Thoracic aorta (tissue), 2 donors: ENCODE measurements at places on chromosomes 3 and 15.

DNA sequence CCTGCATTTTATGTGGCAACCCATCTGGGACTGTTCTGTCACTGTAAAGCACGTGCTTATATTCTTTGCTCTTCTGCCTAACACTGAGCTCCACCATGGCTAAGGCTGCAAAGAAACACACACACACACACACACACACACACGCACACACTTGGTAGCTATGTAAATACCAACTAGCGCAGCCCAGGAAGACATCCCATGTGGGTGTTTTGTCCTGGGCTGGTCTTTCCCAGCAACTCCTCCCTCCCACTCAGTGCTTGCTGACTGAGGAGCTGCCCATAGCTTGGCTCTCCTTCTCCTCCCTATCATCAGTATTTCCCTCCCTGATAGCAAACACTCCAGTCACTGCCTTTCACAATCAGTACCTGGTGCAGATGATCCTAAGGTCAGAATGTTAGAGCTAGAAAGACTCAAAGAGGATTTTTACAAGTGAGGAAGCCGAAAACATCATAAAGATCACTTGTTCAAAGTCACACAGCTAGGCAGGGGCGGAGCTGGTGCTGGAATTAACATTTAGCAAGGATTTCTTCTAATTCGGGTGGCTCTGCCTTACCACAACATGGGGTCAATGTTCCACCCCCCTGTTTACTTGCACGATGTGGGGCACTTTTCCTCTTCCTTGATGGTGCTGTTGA is 377.1 kb upstream of the TBL1XR1 start:
- H3K4me3 ChIP-seq = no peak overlapping the region
- H3K4me1 ChIP-seq = no peaks in the 10 kb centered on the region
- DNase-seq = no peak
- no peaks in the 10 kb centered on the region for H3K36me3 ChIP-seq
- H3K27ac ChIP-seq = no peak overlapping the region
- H3K27me3 ChIP-seq = no peaks in the 10 kb centered on the region

GRCh38 chr15:63655683-63656372 is 58.6 kb downstream of the FBXL22 start:
- DNase-seq = no peak
- no peaks in the 10 kb centered on the region for H3K4me1 ChIP-seq

DNA sequence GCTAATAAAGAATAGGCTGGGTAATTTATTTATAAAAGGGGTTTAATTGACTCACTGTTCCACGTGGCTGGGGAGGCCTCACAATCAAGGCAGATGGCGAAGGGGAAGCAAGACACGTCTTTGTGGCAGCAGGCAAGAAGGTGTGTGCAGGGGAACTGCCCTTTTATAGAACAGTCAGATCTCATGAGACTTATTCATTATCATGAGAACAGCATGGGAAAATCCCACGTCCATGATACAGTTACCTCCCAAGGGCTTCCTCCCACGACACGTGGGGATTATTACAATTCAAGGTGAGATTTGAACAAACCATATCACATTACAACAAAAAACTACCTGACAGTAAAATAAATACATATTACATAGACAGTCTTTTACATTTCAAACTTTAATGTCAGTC is 414.9 kb downstream of the NAALADL2 start:
- DNase-seq = no peak
- H3K4me3 ChIP-seq = no peak overlapping the region
- H3K27me3 ChIP-seq = no peaks in the 10 kb centered on the region
- H3K27ac ChIP-seq = no peak overlapping the region
- H3K4me1 ChIP-seq = peaks cover 4% of the 10 kb centered on the region

- no peak overlapping the region for H3K27ac ChIP-seq
- no peak for DNase-seq
- H3K4me1 ChIP-seq = no peaks in the 10 kb centered on the region
- no peaks in the 10 kb centered on the region for H3K36me3 ChIP-seq
- no peaks in the 10 kb centered on the region for H3K27me3 ChIP-seq
- peak overlapping the region; percentile 80 for H3K4me3 ChIP-seq
These were observed 334.4 kb upstream of the THRB start for GRCh38 chr3:24829011-24829581.
